CD4-positive, alpha-beta T cell treated with Interleukin-15 for 4 hours (primary cell): ENCODE measurements at places on chromosomes 5 and 9.
A peak's percentile ranks its signal among the peaks of the same experiment; 100 is the strongest.

- no peak for DNase-seq
Measured at GRCh38 chr5:80094236-80094738, 59.1 kb downstream of the THBS4 start.

- no peak for DNase-seq
Measured at GRCh38 chr5:57501414-57502201, 19.0 kb upstream of the ACTBL2 start.

DNA sequence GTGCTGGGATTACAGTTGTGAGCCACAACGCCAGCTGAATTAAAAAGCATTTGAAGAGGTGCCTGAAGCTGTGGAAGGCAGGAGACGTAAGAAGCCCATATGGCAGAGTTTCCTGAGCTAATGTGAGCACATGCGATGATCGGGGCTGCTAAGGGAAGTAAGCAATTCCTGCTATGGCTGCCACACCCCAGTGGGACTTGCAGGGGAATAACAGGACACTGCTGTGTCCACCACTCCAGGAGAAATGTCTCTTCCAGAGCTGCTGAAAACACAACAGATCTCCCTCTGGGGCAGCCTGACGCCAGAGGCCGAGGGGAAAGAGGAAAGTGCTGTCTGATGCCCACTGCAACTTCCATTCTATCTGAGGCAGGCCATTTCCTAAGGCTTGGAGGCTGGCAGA, 46.2 kb upstream of the ANKRD55 start:
- no peak for DNase-seq

DNA sequence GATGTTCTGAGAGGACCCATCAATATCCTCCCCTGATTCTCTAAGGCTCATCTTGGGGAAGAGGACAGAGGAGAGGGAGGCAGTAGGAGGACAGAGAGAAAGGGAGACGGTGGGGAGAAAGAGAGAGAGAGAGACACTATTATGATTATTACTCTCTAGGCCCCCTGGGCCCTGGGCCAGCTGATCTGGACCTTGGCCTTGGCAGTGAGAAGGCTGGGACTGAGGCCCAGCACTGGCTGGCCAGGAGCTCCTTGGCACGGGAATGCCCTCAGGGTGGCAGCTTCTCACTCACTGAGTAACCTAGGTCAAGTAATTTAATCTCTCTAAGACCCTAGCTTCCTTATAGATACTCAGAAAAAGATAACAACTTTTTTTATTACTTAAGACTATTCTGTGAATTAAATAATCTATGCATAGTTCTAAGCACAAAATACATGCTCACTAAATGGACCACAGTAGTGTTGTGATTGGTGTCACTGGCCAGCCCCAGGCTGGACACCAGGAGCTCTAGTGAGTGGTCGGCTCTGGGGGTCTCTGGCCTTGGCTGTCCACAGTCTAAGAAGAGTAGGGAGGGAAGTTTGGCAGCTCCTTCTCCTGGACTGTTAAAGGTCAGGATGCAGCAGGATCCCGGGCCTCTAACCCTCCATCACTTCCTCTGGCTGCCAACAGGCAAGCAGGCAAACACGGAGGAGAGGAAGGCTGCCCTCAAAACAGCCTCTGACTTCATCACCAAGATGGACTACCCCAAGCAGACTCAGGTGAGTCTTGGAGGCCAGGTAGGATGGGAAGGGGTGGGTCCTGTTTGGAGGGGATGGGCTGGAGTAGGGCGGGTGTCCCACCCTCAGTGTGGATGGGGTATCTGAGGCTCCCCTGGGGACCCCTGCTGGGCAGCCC, 50.0 kb downstream of the GSN start:
- no peak for DNase-seq

GRCh38 chr5:55176176-55176818, 3.3 kb upstream of the CDC20B start:
- no peak for DNase-seq

DNA sequence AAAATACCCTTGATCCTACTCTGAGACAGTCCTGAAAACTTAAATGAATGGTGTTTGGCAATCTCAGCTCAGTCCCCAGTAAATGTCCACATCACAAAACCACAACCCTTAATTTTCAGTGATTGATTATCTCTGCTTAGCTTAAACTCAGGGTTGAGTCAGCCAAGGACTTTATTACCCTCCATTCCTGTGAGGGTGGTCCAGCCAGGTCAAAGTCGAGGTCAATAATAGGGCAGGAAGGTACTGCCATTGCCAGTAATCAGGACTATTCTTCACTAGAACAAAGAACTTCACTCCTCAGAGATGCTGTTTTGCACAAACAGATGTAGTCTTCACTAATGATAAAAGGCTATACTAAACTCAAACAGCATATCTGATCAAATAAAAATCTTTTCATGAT, 499.4 kb downstream of the ISL1 start:
- no peak for DNase-seq

GRCh38 chr9:4771788-4772187, 21.0 kb upstream of the RCL1 start:
- DNase-seq = no peak

DNA sequence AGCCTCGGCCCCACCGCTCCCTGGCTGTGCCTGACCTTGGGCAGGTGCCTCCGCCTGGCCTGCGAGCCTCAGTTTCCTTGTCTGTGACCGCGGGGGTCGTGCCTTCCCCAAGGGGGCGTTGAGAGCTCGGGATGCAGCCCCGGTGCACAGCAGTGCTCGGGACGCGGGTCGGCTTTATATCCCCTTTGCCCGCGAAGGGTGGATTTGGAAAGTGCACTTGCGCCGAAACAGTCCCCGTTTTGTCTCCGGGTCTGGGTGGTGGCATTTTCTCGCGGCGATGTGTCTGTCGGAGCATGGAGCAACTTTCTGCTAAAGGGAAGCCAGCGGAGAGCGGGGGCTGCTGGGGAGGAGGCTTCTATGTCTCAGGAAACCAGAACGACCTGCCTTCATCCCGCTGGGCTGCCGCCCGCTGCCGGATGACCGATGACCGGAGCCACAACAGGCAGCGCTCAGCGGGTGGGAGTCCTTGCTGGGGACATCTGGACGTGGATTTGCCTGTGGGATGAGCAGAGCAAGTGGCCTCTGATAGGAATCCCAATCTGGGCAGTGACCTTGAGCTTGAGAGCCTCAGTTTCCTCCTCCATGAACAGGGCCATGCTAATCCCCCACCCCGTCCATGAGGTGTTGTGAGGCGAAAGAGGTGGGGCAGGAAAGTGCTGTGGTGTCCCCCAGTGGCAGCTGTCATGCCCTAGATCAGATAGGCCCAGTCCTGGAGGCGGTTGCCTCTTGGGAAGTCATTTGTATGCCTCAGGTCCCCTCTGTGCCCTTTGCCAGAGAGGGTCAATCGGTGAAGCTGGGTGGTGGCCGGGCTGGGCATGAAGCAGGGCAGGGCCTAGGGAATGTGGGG, 651 bp downstream of the HRH2 start:
- DNase-seq = peak; percentile 8

- DNase-seq = no peak
Measured at GRCh38 chr9:34508951-34509350, 13.8 kb downstream of the ENHO start.

DNA sequence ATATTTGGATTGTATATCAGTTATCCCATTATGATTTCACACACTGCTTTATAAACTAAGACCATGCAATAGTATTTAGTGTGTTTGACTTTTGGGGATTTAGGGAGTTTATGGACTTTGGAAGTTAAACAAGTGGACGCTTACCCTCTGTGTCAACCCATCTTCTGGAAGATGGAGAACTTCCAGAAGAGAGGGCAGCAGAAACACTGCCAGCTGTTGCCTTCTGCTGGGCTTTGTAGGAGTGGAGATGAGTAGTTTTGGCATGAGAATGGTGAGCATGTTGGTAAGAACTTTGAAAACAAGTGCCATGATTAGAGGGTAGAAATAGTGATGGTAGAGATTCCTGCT, 2.2 kb downstream of the DNAJC25 start:
- no peak for DNase-seq

DNA sequence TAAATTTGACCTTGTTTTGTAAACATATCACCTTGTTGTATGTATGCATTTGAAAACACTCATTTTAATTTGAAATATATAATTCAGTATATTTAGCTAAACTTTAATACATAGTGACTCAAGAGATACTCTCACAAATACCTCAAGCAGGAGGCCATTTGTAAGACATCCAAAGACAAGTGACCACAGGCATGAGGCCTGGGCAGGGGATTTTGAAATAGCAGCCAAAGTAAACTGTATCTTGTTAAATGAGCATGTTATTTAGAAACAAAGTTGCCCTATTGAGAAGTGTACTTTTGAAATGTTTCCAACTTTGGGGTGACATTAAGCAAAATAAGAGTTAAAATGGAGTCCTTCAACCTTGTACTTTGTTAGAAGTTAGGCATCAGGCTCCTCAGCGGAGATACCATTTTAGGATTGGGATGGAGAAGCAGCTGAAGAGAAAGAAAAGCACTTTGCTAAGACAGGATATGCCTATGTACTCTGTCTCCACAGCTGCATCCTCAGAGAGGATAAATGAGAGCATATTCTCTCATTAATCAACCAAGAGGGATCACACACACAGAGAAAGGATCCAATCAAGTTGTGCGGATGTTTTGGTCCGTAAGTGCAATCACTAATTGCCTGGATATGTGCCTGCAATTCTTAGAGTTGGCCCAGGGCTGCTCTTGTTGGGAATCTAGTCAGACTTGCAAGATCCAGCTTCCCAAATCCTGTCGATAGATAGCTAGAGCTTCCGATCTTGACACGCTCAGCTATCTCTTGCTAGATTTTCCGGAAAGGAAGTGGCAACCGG, 157.5 kb upstream of the HAPLN1 start:
- DNase-seq = no peak

DNA sequence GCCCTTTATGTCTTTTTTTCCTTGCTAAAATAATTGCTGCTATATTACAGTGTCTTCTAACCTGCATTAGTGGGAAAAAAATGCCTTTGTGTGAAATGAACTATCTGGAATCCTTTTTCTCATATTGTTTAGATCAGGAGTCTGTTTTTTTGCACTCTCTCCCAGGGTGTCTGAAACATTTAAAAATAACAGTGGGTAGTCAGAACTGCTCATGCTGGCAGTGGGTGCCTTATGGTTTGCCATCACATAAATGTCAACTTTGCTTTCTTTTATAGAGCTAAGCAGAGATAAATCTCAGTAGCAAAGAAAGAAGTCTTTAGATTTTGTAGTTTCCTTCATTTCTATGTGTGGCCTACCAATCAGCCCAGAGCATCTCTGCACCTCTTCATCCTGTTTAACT, 347.8 kb upstream of the RGMB start:
- no peak for DNase-seq

GRCh38 chr9:82421498-82421897, 432.9 kb downstream of the SPATA31D1 start:
- no peak for DNase-seq

GRCh38 chr5:157477814-157478494, 17.9 kb downstream of the NIPAL4 start:
- no peak for DNase-seq

GRCh38 chr9:98552331-98552730, 156.4 kb downstream of the GABBR2 start:
- DNase-seq = no peak

DNA sequence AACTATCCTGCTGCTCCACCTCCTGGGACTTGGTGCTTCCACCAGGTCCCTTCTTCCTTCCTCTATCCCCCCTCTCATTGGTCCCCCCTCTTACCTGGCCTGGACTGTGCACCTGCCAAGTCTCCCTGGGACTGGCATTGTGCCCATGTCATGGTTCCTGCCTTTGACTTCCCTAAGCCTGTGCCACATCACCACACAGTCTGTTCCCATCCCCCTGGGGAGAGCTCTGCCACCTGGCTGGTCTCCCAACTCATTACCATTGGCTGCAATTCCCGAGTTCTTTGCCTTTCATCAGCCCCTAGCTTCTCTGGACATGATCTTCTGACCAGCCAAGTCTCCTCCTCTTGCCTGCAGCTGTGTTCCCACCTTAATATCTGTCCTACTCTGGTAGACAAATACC, 180.3 kb downstream of the SREK1 start:
- no peak for DNase-seq

DNA sequence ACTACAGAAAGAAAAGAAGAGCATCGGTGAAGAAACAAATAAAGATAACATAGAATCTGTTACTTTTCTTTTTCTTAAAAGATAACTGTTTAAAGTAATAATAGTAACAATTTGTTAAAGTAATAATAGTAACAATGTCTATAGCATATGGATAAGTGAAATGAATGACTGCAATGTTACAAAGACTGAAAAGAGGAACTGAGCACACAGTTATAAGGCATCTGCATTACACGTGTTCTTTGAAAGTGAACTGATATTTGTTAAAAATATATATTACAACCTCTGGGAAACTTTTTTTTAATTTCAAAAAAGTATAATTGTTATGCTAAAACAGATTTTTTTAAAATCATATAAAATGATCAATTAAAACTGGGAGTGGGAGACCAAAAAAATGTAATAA, 88.4 kb upstream of the FST start:
- no peak for DNase-seq

DNA sequence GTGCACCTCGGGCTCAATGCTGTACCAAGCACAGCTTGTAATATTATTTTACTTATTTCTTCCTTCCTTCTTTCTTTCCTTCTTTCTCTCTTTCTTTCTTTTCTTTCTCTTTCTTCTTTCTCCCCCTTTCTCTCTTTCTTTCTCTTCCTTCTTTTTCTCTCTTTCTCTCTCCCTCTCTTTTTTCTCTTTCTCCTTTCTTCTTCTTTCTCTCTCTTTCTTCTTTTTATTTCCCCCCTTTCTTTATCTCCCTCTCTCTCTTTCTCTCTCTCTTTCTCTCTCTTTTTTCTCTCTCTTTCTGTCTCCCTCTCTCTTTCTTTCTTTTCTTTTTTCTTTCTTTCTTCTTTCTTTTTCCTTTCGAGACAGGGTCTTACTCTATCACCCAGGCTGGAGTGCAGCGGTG, 32.7 kb upstream of the GNE start:
- no peak for DNase-seq

DNA sequence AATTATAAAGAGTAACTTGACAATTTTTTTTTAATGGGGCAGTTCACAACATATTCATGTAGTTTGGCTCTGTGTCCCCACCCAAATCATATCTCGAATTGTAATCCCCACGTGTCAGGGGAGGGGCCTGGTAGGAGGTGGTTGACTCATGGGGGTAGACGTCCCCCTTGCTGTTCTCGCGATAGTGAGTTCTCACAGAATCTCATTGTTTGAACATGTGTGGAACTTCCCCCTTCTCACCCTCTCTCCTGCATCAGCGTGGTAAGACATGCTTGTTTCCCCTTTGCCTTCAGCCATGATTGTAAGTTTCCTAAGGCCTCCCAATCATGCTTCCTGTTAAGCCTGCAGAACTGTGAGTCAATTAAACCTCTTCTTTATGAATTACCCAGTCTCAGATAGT, 40.7 kb downstream of the FBXW11 start:
- no peak for DNase-seq

DNA sequence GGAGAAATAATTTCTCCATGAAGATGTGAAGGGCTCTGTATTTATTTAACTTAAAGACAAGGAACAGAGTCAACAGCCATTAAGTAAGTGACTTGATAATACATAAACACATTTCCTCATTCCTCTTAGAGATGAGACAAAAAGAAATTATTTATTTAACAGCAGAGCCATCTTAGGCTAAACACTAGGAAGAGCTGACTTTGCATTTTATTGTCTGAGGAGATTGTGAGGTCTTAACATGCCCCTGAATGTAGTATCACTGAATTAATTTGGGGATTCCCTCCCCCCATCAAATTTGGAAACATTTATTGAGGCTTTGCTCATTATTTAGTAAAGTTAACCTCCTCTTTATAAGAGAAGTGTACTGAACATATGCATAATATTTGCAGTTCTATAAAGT, 35.2 kb downstream of the TAS2R1 start:
- DNase-seq = no peak
